Peyer's patch (tissue), 4 donors: ENCODE measurements at places on chromosomes 2 and 18.

DNA sequence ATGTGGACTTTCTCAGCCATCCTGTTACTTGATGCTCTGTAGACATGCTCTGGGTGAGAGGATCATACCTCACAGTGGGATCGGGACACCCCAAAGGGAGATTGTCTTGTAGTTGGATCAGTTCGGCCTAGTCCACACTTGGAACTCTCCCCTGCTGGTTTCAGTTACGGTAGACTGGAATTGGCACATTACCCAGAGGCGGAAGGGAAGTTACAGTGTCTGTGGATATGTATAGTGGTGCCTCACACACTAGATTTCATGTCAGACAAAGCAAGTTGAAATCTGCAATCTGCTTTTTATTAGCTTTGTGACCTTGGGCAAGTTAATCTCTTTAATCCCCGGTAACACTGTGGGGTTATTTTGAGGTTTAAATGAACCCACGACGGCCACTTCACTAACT is 16.2 kb upstream of the CTAGE1 start:
- DNase-seq, result no peak

DNA sequence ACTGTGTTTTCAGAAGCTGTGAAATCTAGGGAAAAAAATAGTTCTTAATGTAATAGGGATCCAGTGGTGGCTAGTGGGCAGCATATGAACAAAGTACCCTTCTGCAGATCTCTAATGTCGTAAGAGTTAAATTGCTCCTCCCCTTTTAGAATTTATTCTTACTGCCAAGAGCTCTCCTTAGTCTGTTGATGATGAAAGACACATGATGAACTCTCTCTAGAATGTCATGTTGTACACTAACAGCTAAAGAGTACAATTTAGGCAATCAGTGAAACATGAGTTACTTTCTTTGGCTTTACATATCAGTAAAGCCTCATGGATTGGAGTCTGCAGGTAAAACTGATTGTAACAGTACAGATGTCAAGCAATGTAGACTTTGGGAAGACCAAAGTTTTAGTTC is 84.2 kb downstream of the SLC39A10 start:
- DNase-seq, result no peak

GRCh38 chr2:186460465-186460864 is 25.6 kb upstream of the ZC3H15 start:
- DNase-seq, result no peak

GRCh38 chr2:27855476-27855875 is 34.7 kb downstream of the RBKS start:
- DNase-seq, result no peak

- no peak for DNase-seq
Observed at GRCh38 chr2:137845422-137845821, 118.9 kb upstream of the HNMT start.

GRCh38 chr2:167827352-167828097 is 419.9 kb downstream of the STK39 start:
- no peak for DNase-seq

GRCh38 chr2:68889500-68889899 is 18.3 kb upstream of the BMP10 start:
- DNase-seq, result no peak

DNA sequence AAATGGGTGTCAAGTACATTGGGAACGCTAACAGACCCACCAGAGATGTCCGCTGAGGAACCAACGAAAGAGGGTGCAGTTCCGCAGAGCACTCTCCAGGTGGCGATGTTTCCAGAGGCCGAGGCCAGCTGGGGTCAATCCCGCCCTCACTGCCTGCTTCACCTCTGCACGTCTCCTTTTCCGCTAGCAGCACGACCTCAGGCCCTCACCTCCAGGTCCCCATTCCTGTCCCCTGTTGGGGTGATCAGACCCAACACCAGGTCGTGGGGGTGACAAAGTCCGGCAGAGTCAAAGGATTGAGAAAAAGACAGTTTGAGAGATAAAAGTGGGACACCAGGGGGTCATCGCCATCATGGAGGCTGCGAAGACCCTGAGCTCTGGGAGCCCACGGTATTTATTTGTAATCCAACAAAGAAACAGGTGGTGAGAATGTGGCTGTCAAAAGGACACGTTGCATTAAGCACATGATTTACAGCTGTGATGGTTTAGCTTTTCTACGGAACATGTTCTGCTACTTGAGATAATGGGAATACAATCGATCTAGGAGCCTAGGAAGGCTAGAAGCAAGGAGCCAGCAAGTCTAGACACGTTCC is 27.3 kb downstream of the ZAP70 start:
- DNase-seq, result peak; percentile 65

DNA sequence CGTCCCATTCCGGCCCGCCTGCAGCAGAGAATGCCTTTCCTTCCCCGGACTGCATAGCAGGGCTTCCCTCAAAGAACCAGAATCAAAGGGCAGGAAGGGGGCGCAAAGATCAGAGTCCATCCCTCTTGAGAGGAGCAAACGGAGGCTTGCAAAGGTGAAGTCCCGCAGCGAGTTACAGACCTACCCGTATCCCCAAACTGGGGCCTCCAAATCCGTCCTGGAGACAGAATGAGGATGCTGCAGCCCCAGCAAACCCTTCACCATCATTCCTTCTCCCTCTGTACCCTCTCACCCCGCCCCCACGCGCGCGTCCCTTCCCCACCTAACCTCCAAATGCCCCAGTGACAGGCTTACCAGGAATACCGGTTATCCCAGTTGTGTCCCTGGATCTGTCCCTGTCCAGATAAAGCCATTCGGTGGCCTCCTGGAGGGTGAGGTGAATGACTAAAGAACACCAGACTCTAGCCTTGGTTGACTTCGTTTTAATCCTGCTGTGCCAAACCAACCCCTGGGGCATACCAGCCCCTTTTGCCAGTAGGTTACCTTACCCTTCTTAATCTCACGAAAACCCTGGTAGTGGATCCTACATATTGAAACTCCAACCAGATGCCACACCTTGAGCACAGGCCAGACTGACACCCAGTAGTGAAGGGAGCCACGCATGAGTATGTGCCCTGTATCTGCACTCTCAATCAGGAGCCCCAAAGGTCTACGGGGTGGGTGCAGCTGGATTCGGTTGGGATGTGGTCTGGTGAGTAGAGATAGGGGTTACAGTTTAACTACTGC is 961 bp upstream of the SLC40A1 start:
- peak; percentile 53 for DNase-seq

- DNase-seq, result no peak
Observed at GRCh38 chr2:144201868-144202468, 318.0 kb downstream of the ZEB2 start.

DNA sequence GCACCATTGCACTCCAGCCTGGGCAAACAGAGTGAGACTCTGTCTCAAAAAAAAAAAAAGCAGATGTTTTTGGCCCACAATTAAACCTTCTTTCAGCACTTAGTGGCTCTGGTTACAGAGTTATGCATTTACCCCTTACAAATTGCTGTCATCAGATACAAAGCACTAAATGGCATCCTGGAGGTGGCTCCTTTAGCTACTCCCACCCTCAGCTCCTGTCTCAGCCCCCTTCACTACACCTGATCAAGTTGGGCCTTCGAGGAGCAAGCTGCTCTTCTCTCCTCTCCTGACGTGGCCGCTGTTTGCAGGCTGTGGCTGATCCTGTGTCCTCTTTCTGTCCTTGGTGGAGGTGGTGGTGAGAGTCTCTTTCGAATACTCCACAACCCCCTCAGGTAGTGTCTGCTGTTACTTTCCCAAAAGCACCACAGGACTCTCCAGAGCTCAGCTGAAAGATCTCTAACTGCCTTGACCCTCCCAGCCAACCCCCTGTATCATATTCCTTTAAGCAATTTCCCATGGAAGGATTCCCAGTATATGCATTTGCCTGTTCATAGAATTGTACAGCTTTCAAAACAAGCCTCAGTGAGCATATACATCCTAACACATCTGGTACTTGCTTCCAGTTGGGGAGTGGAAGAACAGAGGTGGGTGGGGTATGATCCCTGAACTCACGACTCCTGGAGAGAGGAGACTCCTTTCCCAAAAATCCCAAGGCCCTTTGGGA is 285.9 kb downstream of the CLIP4 start:
- no peak for DNase-seq

- no peak for DNase-seq
Observed at GRCh38 chr2:31139671-31140070, 1.4 kb upstream of the GALNT14 start.

- DNase-seq, result no peak
Observed at GRCh38 chr18:64333584-64333983, 184.7 kb upstream of the LINC00305 start.

GRCh38 chr2:45610281-45611019 is 617 bp downstream of the SRBD1 start:
- peak; percentile 65 for DNase-seq

DNA sequence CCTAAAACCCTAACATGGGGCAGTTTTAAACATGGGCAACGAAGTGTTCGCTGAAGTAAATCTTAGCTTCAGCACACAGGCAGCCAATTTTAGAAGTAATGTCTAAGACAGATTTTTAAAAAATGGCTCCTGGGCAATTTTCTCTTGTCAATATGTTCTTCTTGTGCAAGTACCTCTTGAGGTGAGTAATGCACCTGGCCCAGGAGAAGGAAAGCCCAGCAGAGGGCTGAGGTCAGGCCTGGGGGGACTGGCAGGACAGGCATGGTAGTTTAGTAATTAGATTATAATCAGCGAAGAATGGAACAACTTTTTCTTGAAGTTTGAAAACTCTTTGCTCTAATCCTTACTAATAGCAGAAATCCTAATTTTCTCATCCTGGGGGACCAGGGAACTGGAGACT is 77.6 kb downstream of the SPRED2 start:
- no peak for DNase-seq

DNA sequence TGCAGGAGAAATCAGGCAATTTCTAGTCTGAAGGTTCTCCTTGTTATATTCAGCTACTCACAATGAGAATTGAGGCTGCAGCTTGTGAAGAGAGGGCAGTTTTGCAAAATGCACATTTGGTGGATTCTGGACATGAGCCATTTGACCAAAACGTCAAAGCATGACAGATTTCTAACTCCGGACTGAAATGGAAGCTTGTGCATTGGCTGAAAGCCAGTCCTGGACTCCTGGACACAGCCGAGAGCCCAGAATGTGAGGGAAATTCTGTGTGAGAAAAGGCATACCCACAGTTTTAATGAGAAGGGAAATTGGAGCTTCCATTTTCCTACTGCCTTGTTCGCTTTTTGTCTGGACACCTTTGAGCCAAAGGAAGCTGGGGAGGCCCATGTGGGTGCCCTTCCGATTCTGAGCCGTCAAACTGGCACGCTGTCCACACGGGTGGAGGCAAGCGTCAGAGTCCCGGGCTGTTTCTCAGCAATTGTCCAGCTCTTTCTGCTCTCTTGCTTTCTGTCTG is 23.7 kb upstream of the ROCK2 start:
- no peak for DNase-seq

- DNase-seq, result no peak
Observed at GRCh38 chr2:178700136-178700535, 107.1 kb downstream of the TTN start.

- no peak for DNase-seq
Observed at GRCh38 chr2:19886261-19886660, 15.5 kb downstream of the TTC32 start.

DNA sequence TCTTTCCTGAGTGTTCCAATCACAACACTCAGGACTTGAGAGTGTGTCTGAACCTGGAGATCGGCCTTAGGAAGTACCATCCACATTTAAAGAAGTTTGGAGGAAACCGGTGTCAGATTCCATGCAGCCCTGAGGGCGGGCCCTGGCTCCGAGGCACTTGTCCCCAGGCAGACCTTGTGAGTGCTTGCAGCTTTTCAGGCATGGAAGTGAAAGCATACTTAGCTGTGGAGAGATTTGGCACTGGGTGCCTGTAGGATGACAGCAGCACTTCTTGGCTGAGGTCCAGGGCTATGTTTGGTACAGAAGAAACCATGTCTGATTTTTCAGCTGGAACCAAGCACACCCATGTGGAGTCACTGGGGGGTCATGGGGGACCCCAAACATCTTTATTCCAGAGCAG is 230.8 kb downstream of the SEPTIN10 start:
- DNase-seq, result peak; percentile 28
